Stimulated activated naive B cell treated with anti-CD40 and anti-IgM and Interleukin-4, amounts not matched to agents 10 μg/mL and 1 μg/mL and 100 μg/mL, for 72 hours (primary cell): ENCODE measurements at places on chromosomes 1 and 21.

DNA sequence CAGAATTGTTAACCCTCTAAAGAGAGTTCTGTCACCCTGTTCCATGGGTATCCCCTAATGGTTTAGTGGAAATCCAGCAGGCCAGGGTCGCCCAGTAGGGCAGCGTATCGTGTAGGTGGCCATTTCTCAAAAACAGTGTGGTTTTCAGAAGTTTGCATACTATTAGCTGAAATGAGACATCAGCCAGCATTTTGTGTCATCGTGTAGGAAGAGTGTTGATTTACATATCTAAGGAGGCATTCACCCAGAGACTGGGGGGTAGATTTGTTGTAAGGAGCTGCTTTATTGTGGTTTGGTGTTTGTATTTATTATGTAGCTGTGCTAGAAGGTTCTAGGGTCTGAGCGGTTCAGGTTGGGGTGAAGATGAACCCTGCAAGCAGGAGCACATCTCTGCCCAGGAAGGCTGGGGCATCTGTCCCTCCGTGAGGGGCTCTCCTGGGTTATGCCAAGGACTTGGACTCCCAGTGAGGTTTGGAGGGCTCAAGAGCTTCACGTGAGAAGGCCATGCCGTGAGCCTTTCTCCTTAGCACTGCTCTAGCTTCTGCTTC is 174.4 kb downstream of the PGBD5 start:
- no peak overlapping the region for H3K4me3 ChIP-seq
- DNase-seq: peak; percentile 39
- H3K27me3 ChIP-seq: no peaks in the 10 kb centered on the region
- H3K27ac ChIP-seq: peak overlapping the region; percentile 2
- H3K36me3 ChIP-seq: peaks cover 80% of the 10 kb centered on the region
- peaks cover 14% of the 10 kb centered on the region for H3K4me1 ChIP-seq

- no peak for DNase-seq
- H3K27me3 ChIP-seq: no peaks in the 10 kb centered on the region
- H3K27ac ChIP-seq: no peak overlapping the region
- peaks cover 38% of the 10 kb centered on the region for H3K36me3 ChIP-seq
- H3K4me1 ChIP-seq: peaks cover 11% of the 10 kb centered on the region
These were observed 12.1 kb upstream of the SLC2A7 start for GRCh38 chr1:9038338-9038650.

- H3K27me3 ChIP-seq: peaks cover 13% of the 10 kb centered on the region
- no peaks in the 10 kb centered on the region for H3K36me3 ChIP-seq
These were observed 71.2 kb downstream of the PSMG1 start for GRCh38 chr21:39111931-39112550.

DNA sequence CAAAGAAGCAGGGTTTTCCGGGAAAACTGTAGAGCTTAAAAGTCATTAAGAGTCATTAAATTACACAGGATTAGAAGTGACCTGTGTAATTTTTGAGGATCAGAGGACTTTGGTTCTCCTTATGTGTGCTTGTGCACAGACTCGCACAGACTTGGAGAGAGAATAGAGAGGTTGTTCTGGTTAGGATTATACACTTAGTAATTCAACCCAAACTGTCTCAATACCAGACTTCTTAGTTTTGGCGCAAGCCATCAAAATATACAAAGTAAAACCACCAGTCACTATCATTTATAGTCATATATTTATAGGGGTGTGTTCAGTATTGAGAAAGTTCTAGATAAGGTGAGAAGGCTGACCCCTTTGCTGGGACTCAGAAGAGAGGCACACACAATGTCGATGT is 112.3 kb downstream of the HLX start:
- no peak for DNase-seq
- no peak overlapping the region for H3K27ac ChIP-seq
- peaks cover 24% of the 10 kb centered on the region for H3K4me1 ChIP-seq
- no peaks in the 10 kb centered on the region for H3K27me3 ChIP-seq
- H3K36me3 ChIP-seq: peaks cover 13% of the 10 kb centered on the region

GRCh38 chr1:20662110-20662475 is 924 bp upstream of the DDOST start:
- no peak for DNase-seq
- H3K27ac ChIP-seq: peak overlapping the region; percentile 100
- H3K27me3 ChIP-seq: peaks cover 5% of the 10 kb centered on the region
- peak overlapping the region; percentile 96 for H3K4me3 ChIP-seq
- H3K4me1 ChIP-seq: peaks cover 43% of the 10 kb centered on the region
- peaks cover 23% of the 10 kb centered on the region for H3K36me3 ChIP-seq

DNA sequence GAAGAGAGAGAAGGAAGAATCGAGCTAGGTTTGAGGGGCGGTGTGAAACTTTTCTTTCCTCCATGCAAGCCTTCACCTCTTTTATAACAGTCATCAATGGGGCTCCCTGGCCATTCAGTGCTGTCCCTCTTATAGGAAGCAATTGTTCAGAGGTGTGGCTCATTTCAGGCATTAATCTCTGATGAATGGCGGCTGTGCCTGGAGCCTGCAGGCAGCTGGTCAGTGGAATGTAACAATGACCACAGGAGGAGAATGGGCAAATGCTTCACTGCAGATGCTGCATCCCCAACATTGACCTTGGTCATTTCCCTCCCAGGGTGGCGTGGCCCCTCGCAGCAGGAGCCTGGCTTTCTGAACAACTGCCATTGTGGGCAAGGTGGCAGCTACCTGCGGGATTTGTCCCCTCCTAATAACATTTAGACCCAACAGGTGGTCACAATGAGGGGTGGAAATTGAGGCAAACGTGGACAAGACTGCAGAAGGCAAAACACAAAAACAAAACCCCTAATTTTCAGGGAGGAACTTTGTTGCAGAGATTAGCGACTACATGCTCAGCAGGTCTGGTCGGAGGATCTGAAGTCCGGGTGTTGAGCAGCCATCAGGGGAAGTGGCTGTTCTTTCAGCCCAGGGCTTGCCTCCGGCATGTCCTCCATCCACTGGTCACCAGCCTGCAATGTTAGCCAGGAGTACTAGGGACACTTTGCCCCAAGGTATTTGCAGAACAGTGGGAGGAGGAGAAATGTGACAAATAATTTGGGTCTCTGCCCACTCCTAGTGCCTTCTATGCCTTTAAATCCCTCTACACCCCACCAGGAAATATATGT is 97.3 kb upstream of the PAXBP1 start:
- no peak for DNase-seq
- H3K4me1 ChIP-seq: no peaks in the 10 kb centered on the region

- no peaks in the 10 kb centered on the region for H3K36me3 ChIP-seq
- no peak overlapping the region for H3K4me3 ChIP-seq
- no peak for DNase-seq
- peaks cover 7% of the 10 kb centered on the region for H3K4me1 ChIP-seq
- H3K27ac ChIP-seq: no peak overlapping the region
These were observed 240.8 kb upstream of the NR5A2 start for GRCh38 chr1:199786695-199787094.

DNA sequence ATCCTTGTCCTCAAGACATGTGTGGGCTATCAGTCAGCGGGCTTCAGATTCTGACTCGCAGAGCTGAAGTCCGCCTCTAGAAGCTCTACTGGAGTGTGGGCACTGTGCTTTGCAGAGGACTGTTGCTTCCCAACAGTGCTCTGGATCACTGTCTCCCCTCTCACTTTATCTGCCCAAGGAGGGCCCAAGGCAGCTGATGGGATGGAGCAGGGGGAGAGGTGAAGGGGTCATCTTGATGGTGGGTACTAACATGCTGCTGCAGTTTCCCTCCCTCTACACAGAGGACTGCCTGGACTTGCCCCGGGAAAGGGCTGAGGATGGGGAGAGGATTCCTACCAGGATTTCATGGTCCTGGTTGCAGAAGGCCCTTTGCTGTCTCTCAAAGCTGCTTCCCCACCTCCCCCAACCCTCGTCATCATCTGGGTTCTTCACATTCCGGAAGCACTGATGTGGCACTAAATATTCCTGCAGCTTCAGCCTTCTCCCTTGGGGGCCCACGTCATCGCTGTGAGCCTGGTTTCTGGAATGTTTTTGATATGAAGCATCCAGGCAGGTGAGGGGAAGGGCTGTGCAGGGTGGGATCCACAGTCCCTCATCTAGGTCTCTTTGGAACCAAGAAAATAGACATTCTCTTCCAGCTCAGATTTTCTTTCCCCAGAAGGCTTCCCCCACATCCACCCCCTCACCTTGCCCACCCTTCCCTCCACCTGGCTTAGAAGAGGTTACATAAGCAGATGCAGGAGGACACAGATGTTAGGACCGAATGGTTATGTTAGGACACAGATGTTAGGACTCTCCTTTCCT is 23.2 kb downstream of the NUAK2 start:
- H3K4me3 ChIP-seq: no peak overlapping the region
- H3K27me3 ChIP-seq: no peaks in the 10 kb centered on the region
- no peak for DNase-seq
- peaks cover 54% of the 10 kb centered on the region for H3K4me1 ChIP-seq
- peaks cover 22% of the 10 kb centered on the region for H3K36me3 ChIP-seq

DNA sequence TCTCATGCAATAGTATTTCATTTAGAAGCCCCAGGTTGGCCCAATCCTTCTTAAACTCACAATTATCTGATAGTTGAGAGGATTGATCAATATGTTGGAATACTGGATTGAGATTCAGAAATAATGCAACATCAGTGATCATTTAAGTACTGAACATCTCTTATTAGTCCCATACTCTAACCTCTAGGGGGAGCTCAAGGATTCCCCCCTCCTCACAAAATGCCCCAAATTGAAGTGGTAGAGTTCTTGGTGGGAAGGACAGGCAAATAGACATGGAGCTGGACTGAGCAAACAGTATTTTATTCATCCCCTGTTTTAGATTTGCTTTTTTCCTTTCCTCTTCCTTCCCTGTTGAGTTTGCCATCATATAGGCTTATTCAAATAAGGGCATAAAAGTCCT is 62.8 kb downstream of the NGF start:
- no peaks in the 10 kb centered on the region for H3K36me3 ChIP-seq
- H3K4me1 ChIP-seq: no peaks in the 10 kb centered on the region
- DNase-seq: no peak
- no peak overlapping the region for H3K27ac ChIP-seq

DNA sequence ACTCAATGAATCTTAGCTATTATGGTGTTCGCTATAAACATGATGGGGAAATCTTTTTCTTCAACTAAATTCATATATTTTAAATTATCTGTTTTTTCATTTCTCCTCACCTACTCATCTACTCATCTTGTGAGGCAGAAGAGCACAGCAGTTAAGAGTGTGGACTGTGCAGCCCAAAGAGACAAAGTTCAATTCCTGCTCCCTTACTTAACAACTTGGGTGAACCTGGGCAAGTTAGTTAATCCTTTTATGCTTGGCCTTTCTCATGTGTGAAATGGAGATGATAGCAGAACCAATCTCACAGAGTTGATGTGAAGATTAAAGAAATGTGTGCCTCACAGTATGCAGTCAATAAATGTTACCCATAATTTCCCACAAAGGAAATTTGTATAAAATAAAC is 168.2 kb downstream of the GPATCH2 start:
- H3K4me3 ChIP-seq: no peak overlapping the region
- H3K4me1 ChIP-seq: no peaks in the 10 kb centered on the region
- H3K27me3 ChIP-seq: no peaks in the 10 kb centered on the region
- peaks cover 19% of the 10 kb centered on the region for H3K36me3 ChIP-seq

- H3K4me3 ChIP-seq: no peak overlapping the region
- H3K4me1 ChIP-seq: peaks cover 6% of the 10 kb centered on the region
- no peak for DNase-seq
- peaks cover 5% of the 10 kb centered on the region for H3K27me3 ChIP-seq
- H3K36me3 ChIP-seq: no peaks in the 10 kb centered on the region
These were observed 18.6 kb downstream of the NAV1 start for GRCh38 chr1:201557572-201557958.

GRCh38 chr1:204852854-204853253 is 17.8 kb upstream of the NFASC start:
- no peaks in the 10 kb centered on the region for H3K36me3 ChIP-seq
- H3K4me1 ChIP-seq: no peaks in the 10 kb centered on the region

GRCh38 chr1:17184161-17184665 is 20.7 kb upstream of the PADI1 start:
- no peak overlapping the region for H3K27ac ChIP-seq
- H3K4me1 ChIP-seq: peaks cover 24% of the 10 kb centered on the region
- H3K4me3 ChIP-seq: no peak overlapping the region
- H3K36me3 ChIP-seq: no peaks in the 10 kb centered on the region
- H3K27me3 ChIP-seq: peaks cover 11% of the 10 kb centered on the region

GRCh38 chr1:232622378-232622777 is 7.6 kb downstream of the SIPA1L2 start:
- H3K27ac ChIP-seq: no peak overlapping the region
- H3K36me3 ChIP-seq: no peaks in the 10 kb centered on the region
- H3K4me1 ChIP-seq: peaks cover 11% of the 10 kb centered on the region
- DNase-seq: no peak
- H3K27me3 ChIP-seq: peaks cover 15% of the 10 kb centered on the region

DNA sequence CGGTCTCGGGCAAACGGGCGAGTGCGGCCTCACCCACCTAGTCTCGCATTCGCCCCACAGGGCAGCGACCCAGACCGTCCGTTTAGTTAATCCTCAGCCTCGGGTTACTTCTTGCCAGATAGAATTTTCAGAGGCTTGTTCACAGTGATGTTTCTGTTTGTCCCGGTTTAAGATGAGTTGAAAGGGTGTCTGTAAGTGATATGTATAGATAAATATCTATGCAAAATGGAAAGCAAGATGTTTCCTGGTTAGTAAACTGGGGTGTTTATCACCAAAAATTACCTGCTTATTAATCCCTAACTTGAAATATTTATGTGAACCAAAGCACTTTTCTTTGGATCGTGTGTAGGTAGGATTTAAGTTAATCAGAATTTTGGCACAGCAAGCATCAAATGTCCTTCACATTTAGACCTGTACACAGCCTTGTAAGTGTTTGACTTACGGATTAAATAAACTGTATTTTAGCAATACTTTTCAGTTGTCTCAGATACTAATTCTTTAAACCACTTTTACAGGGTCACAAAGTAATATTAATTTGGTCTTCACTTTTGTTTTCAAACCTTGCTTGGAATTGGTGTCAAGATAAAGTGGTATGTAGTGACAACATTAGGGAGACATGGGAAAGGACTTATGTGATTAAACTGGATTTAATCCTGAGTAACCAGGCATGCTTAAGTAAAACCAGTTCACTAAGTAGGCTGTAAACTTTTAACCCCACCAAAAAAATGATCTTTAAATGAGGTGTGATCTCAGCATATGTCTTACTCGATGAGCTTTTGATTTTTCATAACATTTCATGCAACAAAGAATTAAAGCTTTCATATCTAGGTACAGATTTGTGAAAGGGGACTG is 914 bp downstream of the ZNF326 start:
- H3K27ac ChIP-seq: peak overlapping the region; percentile 95
- no peak for DNase-seq
- peaks cover 24% of the 10 kb centered on the region for H3K36me3 ChIP-seq
- peak overlapping the region; percentile 98 for H3K4me3 ChIP-seq

DNA sequence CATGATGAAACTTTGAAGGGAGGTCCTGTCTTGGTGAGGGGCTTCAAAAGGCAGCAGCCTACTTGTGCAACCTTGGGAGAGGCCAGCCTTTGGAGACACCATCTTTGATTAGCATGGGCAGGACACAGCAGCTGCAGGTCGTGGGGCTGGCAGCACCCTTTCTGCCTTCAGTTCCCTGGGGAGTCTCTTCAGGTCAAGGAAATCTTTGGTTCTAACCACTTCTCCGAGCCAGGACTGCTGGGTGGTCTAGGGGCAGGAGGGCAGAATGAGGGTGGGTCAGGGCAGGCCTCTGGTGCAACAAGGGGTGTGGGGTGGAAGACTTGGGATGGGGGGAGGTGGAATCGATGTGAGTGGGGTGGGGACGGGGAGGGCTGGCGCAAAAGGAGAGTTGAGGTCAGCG is 269.7 kb downstream of the FOXD2 start:
- DNase-seq: no peak
- no peak overlapping the region for H3K4me3 ChIP-seq
- H3K4me1 ChIP-seq: peaks cover 31% of the 10 kb centered on the region
- no peak overlapping the region for H3K27ac ChIP-seq
